ENCODE measurements at places on chromosomes 1 and 21.

GRCh38 chr1:232995189-232995588, 44.8 kb downstream of the NTPCR start:
- DNase-seq = no peak

- no peak for DNase-seq
These were observed 9.5 kb downstream of the EDEM3 start for GRCh38 chr1:184745110-184745509.

GRCh38 chr1:61157468-61157987, 75.2 kb downstream of the NFIA start:
- DNase-seq = no peak

DNA sequence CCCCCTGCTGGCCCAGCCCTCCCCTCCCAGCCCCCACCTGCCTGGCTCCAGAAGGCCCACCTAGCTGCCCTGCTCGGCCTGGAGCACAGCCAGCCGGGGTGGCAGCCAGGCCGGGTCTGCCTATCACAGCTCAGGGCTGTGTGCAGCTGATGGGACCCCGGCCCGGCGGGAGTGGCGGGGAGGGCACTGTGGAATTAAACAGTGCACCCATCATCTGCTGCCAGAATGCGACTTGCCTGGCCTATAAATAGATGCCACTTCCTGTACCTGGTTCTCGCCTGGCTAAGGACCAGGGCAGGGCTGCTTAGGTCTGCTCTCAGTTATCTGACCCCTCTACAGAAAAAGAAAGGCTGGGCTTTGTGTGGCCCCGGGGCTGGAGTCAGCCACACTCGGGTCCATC, 98.2 kb upstream of the VAMP3 start:
- DNase-seq = no peak

DNA sequence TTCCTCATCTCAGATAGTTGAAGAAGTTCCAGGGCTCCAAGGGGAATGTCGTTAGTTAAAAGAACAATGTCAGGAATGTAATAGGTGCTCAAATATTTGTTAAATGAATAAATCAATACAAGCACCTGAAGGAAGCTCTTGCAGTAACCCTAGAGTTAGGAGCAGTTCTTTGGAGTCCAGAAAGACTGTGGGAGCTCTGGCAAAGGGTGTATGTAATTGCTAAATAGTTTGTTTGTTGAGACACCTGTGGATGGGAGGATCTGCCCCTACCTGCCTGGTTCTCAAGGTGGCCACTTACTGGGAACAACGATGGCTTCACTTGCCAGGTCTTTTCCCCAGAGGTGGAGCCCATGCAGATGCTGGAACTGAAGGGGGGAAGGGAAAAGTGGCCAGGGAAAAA, 27.5 kb upstream of the JUN start:
- DNase-seq = peak; percentile 20

DNA sequence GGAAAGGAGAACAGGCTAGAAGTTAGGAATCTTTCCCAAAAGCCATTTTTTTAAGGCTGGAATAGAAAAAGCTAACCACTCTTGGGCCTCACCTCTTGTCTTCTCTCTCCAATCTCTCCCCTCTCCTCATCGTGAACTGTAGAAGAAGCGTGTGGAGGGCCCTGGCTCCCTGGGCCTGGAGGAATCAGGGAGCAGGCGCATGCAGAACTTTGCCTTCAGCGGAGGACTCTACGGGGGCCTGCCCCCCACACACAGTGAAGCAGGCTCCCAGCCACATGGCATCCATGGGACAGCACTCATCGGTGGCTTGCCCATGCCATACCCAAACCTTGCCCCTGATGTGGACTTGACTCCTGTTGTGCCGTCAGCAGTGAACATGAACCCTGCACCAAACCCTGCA, 19.4 kb downstream of the PPP1R8 start:
- DNase-seq = no peak

DNA sequence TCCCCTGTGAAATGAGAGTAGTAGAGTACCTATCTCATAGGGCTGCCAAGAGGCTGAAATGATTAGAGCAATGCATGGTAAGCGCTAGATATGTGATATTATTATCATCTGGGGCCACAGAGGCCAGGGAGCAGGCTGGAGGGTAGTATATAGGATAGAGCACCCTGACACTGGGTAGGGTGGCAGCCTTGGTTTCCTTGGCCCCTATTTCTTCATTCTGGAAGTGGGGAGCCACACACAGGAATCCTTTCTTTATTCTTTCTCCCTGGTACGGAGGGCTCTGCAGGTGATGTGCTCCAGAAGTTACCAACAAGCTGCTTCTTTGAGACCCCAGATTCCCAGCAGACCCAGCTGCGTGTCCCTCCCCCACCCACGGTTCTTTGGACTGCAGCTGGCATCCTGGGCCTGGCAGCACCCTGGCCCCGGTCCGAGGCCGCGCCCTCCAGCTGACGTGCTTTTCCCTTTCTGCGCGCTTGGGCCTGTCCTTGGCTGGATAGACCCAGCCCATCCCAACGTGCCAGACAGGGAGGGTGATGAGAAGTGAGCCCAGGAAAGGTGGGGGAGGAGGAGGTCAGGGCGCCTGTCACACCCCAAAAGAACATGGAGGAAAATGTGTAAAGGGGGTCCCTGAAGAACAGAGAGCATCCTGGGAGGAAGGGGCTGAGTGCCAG, 18.2 kb downstream of the INAVA start:
- no peak for DNase-seq

GRCh38 chr1:115790846-115791245, 22.3 kb upstream of the CASQ2 start:
- DNase-seq = no peak

- DNase-seq = no peak
These were observed 54.2 kb upstream of the B3GALT2 start for GRCh38 chr1:193240609-193241008.

DNA sequence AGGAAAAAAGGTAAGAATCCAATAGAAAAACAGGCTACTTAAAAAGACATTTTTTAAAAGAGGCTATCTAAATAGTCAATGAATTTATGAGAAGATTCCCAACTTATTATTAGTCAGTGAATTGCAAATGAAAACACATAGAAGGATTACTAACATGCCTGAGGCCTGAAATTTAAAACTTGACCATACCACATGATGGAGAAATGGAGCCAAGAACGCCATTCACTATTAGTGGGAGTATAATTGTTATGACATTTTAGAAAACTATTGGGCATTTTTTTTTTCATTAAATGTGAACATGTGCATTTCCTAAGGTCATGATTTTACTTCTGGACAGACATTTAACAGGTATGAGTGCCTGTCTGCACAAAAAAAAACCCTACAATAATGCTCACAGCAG, 24.8 kb upstream of the OR2B11 start:
- DNase-seq = no peak

- no peak for DNase-seq
These were observed 76.4 kb downstream of the TTC3 start for GRCh38 chr21:37149411-37149810.

DNA sequence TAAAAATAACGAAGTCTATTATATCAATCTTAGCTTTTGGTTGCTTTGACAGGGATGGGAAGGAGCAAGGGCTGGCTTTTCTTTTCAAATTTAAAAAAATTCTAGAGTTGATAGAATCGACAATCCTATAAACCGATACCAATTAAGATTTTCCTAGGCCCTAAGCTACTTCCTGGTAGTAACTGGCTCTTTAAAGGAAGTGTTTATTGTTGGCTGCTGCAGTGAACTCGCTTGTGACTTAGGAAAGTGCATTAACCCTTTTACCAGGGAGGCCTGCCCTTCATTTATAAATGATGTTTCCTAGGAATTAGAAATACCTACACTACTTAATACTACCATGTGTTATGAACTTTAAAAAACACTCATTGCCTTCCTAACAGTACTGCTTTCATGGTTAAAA, 33.2 kb downstream of the ATP5PF start:
- no peak for DNase-seq

All from NCI-H345 (cell line).